Activated naive CD4-positive, alpha-beta T cell treated with anti-CD3 and anti-CD28 coated beads, Interleukin-2, amount 50 U/mL, for 16 hours (primary cell): ENCODE measurements at places on chromosomes 3 and 15.

DNA sequence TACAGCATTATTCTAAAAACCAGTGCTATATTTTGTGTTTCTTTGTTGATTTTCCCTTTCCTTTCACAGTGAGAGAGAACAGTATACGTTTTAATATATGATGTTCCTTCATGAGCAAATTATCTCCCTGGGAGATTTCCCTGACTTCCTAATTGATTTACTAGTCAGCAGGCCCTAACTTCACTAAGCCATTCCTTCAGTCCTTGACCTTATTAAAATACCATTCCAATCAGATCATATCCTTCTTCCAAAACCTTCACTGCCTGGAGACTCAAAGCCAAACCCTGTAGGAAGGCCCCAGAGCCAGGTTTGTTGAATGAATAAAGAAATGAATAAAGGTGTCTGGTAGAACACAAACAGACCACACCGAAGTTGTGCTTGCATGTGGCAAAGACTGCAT, 43.8 kb upstream of the ARHGEF3 start:
- DNase-seq = no peak

DNA sequence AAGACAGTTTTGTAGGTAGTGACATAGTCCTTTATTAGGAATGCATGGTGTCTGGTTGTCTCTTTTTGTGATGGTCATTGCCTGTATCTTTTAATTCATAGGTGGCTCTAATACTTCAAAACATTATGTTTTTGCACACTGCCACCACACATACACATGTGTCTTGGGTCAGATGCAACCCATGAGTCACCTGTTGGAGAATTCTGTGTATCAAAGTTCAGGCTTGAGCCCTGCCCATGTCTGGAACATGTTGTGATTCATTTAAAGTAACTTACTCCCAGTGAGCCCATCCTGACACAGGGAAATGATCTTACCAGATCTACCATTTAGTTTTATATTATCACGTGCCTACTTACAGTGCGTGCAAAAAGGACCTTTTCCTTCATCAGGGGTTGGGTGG, 142.7 kb downstream of the GHSR start:
- DNase-seq = no peak

GRCh38 chr3:188174317-188175044, 20.5 kb downstream of the LPP start:
- no peak for DNase-seq

DNA sequence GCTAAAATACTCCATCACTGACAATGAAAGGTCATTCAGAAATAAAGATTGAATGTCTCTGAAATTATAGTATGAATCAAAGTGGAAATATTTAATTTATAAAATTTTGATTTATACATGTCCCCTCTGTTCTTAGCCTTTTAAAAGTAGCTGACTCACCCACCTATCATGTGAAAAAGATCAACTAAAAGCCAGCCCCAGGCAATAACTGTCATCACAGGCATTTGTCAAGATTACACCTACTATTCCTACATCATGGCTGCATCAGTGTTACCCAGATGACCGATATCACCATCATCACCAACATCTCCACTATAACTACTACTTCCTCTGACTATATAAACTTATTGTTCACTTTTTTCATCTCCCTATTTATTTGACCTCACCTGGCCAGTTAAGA, 14.3 kb upstream of the PIK3R4 start:
- no peak for DNase-seq
